Nephron progenitor cell (in vitro differentiated cells): ENCODE measurements at places on chromosomes 13 and 19.

GRCh38 chr19:55283548-55284377, at the start of gene BRSK1:
Gene BRSK1, plus strand, starts transcription at chr19:55283997. Its CDS starts 446 bp downstream, at chr19:55284443.
- peaks cover 6% of the 10 kb centered on the region for H3K36me3 ChIP-seq
- peak within 1 kb of the TSS; percentile 84 for H3K4me3 ChIP-seq
- no peaks in the 10 kb centered on the region for H3K27me3 ChIP-seq
- peak within 1 kb of the TSS; percentile 94 for H3K27ac ChIP-seq

GRCh38 chr19:34989298-34989697, 10.8 kb upstream of the GRAMD1A start:
- DNase-seq = no peak
- peaks cover 14% of the 10 kb centered on the region for H3K27me3 ChIP-seq
- H3K27ac ChIP-seq = no peak overlapping the region
- peaks cover 12% of the 10 kb centered on the region for H3K4me1 ChIP-seq

GRCh38 chr19:37654629-37655300, 500 bp downstream of the ZFP30 start:
- peaks cover 20% of the 10 kb centered on the region for H3K4me1 ChIP-seq
- peak overlapping the region; percentile 87 for H3K4me3 ChIP-seq
- peaks cover 82% of the 10 kb centered on the region for H3K36me3 ChIP-seq
- H3K27me3 ChIP-seq = peaks cover 14% of the 10 kb centered on the region
- peak overlapping the region; percentile 26 for H3K27ac ChIP-seq

DNA sequence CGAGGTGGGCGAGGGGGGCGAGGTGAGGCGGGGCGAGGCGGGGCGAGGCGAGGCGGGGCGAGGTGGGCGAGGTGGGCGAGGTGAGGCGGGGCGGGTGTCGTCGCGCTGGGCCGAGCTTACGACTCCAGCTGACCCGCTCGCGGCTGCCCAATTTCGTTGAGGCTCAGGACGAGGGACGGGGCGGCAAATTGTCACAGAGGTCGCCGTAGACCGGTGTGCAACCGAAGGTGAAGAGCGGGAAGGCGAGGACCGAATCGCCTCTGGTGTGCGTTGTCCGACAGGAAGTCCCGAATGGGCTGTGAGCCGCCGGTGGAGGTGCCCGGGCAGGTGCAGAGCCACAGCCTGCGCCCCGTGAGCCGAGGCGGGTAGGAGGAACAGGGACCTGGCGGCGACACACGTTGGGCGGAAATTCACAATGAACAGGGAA, at the start of gene LACC1:
Gene LACC1, plus strand, starts transcription at position 150 of the 427 bp plus-strand sequence. CDS start 1,082 bp downstream, outside the sequence.
- no peaks in the 10 kb centered on the region for H3K36me3 ChIP-seq
- peak within 1 kb of the TSS; percentile 84 for H3K4me3 ChIP-seq
- H3K27ac ChIP-seq = no peak within 1 kb of the TSS
- DNase-seq = no peak

- H3K36me3 ChIP-seq = peaks cover 57% of the 10 kb centered on the region
- no peak for DNase-seq
- H3K4me1 ChIP-seq = peaks cover 43% of the 10 kb centered on the region
These were observed 56.2 kb upstream of the GPR183 start for GRCh38 chr13:99363391-99363790.

DNA sequence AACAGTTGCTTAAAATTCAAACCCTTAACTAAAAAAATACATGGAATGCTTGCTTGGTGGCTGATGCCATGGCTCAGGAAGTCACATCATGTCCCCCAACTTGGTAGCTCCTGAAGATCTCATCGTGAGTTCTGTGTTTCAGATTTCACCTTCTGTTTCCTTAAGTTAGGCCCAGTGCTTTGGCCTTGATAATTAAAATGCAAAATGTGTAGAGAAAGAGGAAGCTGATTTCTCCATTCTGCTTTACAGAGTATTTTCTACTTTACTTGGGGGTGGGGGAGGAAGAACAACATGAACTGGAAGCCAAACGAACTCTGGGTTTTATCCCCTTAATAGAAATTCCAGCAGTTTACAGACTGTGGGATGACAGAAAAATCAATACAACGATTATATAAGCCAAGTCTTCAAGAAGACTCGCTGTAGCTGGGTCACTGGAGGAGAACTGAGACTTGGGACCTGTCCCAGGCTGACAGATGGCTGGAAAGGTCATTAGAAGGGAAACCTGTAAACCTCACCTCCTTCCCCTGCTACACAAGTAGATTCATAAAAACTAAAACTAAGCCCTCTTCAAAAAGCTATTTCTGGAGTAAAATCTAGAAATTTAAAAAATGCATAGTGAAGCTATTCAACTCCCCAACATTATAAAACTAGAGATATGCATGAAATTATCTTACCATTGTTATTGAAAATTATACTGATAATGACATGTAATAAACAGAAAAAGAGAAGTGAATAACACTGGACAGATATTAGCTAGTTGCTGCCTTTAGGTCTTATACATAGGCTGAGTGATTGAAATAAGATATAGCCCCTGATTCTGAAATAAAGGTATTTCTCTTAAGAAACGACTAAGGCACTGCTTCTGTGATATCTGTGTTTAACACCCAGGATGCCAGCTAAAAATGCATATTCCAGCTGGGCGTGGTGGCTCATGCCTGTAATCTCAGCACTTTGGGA, 22.1 kb upstream of the GGACT start:
- H3K4me3 ChIP-seq = no peak overlapping the region
- peaks cover 3% of the 10 kb centered on the region for H3K27me3 ChIP-seq
- peaks cover 8% of the 10 kb centered on the region for H3K4me1 ChIP-seq
- peaks cover 56% of the 10 kb centered on the region for H3K36me3 ChIP-seq

GRCh38 chr13:99322297-99323103, 15.3 kb upstream of the GPR183 start:
- H3K4me3 ChIP-seq = no peak overlapping the region
- DNase-seq = no peak
- peaks cover 4% of the 10 kb centered on the region for H3K27me3 ChIP-seq
- peaks cover 62% of the 10 kb centered on the region for H3K36me3 ChIP-seq
- no peak overlapping the region for H3K27ac ChIP-seq

- H3K4me3 ChIP-seq = no peak overlapping the region
- H3K36me3 ChIP-seq = no peaks in the 10 kb centered on the region
- H3K4me1 ChIP-seq = peaks cover 24% of the 10 kb centered on the region
- no peak for DNase-seq
- H3K27ac ChIP-seq = no peak overlapping the region
- no peaks in the 10 kb centered on the region for H3K27me3 ChIP-seq
These were observed 226.3 kb downstream of the DLEU7 start for GRCh38 chr13:50617134-50617721.

DNA sequence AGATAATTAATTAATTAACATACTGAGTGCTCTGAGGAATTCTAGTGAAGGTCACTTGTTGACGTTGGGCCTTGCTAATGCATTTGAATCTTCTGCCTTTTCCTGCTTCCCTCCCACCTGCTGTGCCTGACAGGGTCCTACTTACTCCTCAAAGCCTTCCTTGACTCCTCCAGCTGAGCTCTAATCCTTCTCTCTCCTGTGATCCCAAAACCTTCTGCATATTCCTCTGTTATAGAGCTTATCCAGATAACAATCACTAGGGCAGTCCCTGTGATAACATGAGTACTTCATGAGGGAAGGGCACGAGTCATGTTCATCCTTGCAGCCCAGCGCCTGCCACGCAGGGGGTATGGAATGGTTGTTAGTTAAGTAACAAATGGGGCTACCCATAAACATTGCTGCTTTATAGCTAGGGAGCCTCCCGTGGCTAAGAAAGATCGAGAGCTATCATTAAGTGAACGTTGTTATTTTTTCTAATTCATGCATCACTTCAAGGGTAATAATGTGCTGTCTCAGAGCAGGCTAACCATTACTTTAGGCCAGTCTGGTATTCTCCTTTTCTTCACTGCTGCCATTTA, 19.1 kb upstream of the SPATA13 start:
- peaks cover 6% of the 10 kb centered on the region for H3K27me3 ChIP-seq
- no peaks in the 10 kb centered on the region for H3K36me3 ChIP-seq
- no peak overlapping the region for H3K4me3 ChIP-seq
- DNase-seq = no peak
- H3K4me1 ChIP-seq = peaks cover 25% of the 10 kb centered on the region

- peaks cover 70% of the 10 kb centered on the region for H3K4me1 ChIP-seq
- no peaks in the 10 kb centered on the region for H3K36me3 ChIP-seq
- peak; percentile 69 for DNase-seq
- peaks cover 58% of the 10 kb centered on the region for H3K27me3 ChIP-seq
These were observed 9.3 kb upstream of the CDX2 start for GRCh38 chr13:27978301-27978968.

DNA sequence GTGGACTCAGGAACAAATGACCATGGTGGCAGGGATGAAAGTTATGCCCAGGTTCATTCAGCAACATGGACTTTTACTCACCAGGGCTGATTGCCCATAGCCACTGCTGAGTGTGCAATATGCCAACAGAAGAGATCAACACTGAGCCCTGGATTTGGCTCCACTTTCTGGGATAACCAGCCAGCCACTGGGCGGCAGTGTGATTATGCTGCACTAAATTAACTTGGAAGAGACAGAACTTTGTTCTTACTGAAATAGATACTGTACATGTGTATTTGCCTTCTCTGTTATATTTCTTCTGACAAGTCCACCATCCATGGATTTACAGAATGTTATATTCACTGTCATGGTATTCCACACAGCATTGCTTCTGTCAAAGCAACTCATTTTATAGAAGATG, 257.4 kb downstream of the TDRD3 start:
- no peak overlapping the region for H3K27ac ChIP-seq
- peak; percentile 12 for DNase-seq
- no peaks in the 10 kb centered on the region for H3K36me3 ChIP-seq

DNA sequence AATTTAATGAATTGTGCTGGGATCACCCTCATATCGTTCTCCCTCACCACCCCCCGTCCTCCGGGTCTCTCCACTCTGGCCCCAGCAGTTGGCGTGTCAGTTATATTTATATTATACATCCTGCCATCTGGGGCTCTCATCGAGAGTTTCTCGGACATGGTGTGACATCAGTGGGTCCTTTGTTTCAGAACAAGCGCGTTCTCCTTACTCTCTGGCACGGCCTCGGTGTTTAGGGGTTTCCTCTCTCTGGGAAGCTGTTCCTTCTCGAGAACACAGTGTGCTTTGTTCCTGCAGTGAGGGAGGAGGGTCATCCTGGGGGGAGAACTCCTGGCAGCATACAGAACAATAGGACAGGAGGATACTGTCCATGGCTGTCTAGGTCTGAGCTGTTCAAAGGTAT, 9.8 kb upstream of the MCF2L start:
- peaks cover 9% of the 10 kb centered on the region for H3K27me3 ChIP-seq
- no peak overlapping the region for H3K4me3 ChIP-seq
- no peak for DNase-seq
- peaks cover 42% of the 10 kb centered on the region for H3K4me1 ChIP-seq
- no peak overlapping the region for H3K27ac ChIP-seq

- no peaks in the 10 kb centered on the region for H3K36me3 ChIP-seq
- peaks cover 5% of the 10 kb centered on the region for H3K4me1 ChIP-seq
- no peak overlapping the region for H3K4me3 ChIP-seq
- H3K27me3 ChIP-seq = no peaks in the 10 kb centered on the region
- DNase-seq = no peak
These were observed 126.6 kb downstream of the AKAP11 start for GRCh38 chr13:42398533-42398932.

DNA sequence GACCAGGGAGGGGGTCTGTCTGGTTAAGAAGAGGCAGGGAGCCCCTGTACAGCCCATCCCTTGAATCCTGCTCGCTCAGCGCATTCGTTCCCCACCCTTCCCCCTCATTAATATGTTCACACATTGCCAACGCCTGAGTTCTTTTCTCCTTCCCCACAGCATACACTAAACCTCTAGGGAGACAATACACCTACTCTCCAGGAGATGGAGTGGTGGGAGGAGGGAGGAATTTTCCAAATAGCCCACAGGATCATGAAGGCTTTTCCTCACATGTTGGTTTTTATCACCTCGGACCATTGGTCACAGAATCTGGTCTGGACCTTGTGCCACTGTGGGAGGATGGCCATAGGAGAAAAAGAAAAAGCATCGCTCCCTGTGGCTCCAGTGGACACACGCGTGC, 294.9 kb downstream of the SHISA2 start:
- peak overlapping the region; percentile 44 for H3K27ac ChIP-seq
- H3K4me1 ChIP-seq = peaks cover 49% of the 10 kb centered on the region
- H3K36me3 ChIP-seq = no peaks in the 10 kb centered on the region
- no peak for DNase-seq

GRCh38 chr19:47445937-47446402, 25.7 kb downstream of the SLC8A2 start:
- H3K27ac ChIP-seq = no peak overlapping the region
- DNase-seq = peak; percentile 76
- no peaks in the 10 kb centered on the region for H3K36me3 ChIP-seq
- H3K27me3 ChIP-seq = peaks cover 100% of the 10 kb centered on the region

- DNase-seq = no peak
- no peak overlapping the region for H3K4me3 ChIP-seq
- peaks cover 92% of the 10 kb centered on the region for H3K36me3 ChIP-seq
- peaks cover 27% of the 10 kb centered on the region for H3K4me1 ChIP-seq
- no peaks in the 10 kb centered on the region for H3K27me3 ChIP-seq
These were observed 19.1 kb downstream of the DNAJC15 start for GRCh38 chr13:43042410-43042921.

DNA sequence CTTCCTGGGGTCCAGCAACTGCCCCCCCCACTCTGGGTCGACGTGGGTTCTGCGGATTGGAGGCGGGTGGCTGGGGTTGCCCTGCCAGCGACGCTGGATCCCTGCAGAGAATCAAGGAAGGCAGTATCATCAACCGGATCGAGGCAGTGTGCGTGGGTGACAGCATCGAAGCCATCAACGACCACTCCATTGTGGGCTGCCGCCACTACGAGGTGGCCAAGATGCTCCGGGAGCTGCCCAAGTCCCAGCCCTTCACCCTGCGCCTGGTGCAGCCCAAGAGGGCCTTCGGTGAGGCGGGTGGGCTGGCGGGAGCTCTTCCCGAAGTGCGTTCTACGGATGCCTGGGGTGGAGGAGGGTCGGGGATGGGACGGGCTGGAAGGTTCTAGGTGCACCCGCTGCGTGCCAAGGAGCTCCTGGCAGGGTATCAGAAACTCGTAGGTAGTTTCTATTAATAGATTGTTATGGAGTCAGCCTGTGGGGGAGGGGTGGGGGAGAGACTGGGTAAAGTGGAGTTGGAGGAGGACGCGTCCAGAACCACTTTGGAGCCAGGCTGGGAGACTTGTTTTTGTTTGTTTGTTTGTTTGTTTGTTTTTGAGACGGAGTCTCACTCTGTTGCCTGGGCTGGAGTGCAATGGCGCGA, 1.5 kb downstream of the GIPC3 start:
- H3K27me3 ChIP-seq = peaks cover 70% of the 10 kb centered on the region
- no peak for DNase-seq
- no peaks in the 10 kb centered on the region for H3K36me3 ChIP-seq
- H3K4me3 ChIP-seq = no peak overlapping the region
- H3K27ac ChIP-seq = no peak overlapping the region
- H3K4me1 ChIP-seq = no peaks in the 10 kb centered on the region
